Vagina (tissue), 2 donors: ENCODE measurements at places on chromosomes 7 and 10. TPM values are rescaled to one million over a fixed set of nuclear protein-coding genes. Genes with fewer than 3 reads are reported as not detected.
A peak's percentile ranks its signal among the peaks of the same experiment; 100 is the strongest.

DNA sequence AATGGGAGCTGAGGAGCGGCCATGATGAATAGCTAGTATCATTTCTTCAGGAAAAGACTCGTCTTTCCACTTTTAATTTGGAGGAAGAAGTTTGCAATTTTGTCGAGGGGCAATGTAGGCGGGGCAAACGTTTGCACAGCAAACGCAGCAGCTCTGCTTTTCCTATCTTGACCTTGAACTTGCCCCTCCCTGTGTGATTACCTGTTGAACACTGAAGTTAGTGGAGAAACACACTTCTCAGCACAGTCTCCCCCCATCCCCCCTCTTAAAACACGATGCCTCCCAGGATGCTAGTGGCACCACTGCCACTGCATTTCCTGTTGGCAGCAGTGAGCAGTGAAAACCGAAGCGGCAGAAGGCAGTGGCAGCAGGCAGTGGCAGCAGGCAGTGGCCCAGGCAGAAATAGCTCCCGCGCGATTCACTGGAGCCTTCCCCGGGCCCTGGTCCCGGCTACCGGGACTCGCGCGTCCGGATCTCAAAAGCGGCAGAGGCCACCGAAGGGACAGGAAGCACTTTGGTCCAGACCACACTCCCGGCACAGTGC is at the start of gene EPDR1:
EPDR1 (plus strand) TSS at position 336 of the 544 bp plus-strand sequence. CDS start 300 bp downstream, outside the sequence.
- DNase-seq = no peak

DNA sequence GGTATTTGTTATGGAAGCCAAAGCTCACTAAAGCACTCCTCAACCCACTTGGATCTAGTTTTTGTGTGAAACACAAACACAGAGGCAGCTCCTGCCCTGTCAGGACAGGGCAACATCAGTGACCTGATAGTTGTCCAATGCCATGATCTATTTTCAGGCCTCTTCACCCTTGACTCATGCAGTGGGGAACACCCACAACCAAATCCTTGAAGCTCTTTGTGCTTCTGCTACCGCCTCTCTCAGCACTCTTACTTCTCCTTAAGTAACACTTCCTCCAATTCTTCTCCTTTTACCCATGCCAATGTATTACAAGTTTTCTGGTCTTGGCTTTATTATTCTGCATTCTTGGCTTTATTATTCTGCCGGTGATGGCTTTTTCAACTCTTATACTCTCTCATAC is 425.3 kb downstream of the INHBA start:
- DNase-seq = no peak

DNA sequence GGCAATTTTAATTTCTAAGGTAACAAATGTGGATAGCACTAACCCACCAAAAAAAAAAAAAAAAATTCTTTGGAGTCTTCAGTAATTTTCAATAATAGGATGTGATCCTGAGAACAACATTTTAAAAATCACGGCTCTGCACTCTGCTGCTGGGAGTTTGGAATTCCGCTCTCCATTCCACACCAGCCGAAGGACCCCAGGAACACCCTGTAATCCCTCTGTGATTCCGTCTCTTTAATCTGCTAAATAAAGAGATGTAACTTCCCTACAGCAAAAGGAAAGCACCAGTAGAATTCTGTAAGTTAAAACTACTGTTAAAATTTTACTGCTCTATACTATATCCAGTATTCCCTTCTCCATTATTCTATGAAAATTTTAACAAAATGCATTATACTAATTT is 284.5 kb downstream of the PTPRN2 start:
- DNase-seq = no peak

- no peak for DNase-seq
These were observed 1203.2 kb downstream of the SORCS3 start for GRCh38 chr10:105844241-105844640.

DNA sequence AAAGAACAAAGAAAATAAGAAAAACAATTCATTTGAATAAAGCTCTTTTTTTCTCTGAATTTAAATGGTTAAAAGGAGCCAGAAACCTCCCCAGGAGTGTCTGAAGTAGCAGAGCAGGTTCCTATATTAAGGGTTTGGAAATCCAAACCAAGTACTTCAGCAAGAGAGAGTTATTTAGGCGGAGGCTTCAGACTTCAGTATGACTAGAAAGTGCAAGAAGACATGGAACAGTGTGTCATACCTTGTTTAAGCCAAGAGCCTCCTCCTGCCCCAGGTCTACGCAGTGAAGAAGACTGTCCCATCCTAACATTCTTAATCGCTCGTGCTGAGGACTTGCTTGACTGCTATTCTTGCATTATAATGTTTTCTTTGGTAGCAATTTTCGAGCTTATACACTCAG is 51.3 kb downstream of the ODAD2 start:
- no peak for DNase-seq

DNA sequence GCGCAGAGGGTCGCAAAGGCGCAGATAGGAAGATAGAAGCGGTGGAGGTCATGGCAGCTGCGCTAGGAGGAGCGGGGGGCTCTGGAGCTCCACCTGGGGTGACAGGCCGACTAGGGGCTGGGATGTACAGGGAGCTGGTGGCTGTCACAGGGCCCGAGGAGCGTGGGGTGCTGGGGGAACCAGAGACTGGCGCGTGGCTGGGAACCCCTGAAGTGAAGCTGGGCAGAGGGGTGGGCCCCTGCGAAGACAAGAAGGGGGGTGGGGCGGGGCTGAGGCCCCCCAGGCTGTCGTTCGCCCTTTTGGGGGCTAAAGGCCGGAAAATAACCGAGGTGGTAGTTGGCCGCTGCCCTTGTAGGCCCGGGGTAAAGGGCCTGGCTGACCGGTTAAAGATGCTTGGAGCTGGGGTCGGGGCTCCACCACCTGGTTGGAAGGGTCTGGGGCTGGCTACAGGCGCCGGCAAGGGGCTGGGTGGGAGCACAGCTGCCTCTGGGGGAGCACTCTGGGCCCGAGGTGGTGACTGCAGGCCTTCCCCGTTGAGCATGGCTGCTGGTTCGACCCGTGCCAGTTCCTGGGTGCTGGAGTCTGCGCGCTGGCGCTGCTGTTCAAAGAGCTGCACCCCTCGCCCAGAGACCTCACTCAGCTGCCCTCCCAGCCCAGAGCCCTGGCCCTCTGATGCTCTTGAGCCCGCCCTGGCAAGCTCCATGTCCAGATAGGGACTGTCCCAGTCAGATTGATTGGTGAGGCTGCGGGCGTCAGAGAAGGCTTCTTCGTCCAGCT is 6.8 kb upstream of the MYOZ1 start:
- no peak for DNase-seq

- DNase-seq = no peak
These were observed 24.4 kb downstream of the EBF3 start for GRCh38 chr10:129939416-129940275.

RBP4 gene
- 36.8 TPM for total RNA-seq

ADAM8 gene
- total RNA-seq = 11.0 TPM

GRCh38 chr7:44333911-44334733 is 8.7 kb upstream of the CAMK2B start:
- no peak for DNase-seq

- DNase-seq = no peak
These were observed 59.9 kb upstream of the GLCCI1 start for GRCh38 chr7:7908622-7909145.

DNA sequence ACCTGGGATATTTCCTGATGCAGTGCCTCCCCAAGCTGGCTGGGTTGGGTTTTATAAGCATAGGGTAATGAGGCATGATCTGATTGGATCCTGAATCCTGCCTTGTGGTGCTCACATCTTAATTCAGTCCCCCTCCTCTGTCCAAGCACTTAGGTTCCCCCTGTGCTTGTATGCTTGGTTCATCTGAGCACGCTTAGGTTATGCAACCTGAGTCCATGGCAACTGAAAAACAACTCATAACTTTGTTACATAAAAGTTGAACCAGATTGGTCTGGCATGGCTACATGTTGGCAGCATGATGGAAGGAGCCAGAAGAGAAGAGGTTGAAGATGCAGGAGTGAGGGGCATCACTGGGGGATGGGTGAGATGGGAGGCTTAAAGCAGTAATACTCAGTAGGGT is 57.3 kb upstream of the OSBPL3 start:
- peak; percentile 58 for DNase-seq
